ENCODE measurements at places on chromosomes 2 and 18.

- H3K4me1 ChIP-seq, result peaks cover 3% of the 10 kb centered on the region
- no peak overlapping the region for H3K27ac ChIP-seq
- H3K27me3 ChIP-seq, result peaks cover 5% of the 10 kb centered on the region
- DNase-seq, result no peak
- no peak overlapping the region for H3K4me3 ChIP-seq
Observed at GRCh38 chr2:729376-729861, 52.2 kb upstream of the TMEM18 start.

DNA sequence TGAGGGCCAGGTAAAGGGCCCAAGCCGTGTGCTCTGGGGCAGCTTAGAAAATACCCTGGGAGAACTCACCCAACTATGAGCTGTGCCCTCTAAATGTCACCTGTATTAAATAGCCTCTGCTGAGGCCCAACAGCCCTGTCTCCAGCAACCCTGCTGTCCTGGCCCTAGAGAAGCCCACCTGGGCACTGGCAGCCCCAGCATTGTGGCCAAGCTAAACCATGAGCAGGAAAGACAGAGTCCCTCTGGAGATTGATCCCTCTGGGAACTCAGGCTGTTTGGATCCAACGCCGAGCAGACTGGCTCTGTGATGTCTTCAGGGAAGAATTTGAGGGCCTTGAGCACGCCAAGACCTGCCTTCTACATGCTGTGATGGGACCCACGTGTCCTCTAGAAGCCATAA lies 126.5 kb downstream of the TTC32 start:
- peaks cover 4% of the 10 kb centered on the region for H3K27me3 ChIP-seq
- H3K4me3 ChIP-seq, result no peak overlapping the region
- no peak overlapping the region for H3K27ac ChIP-seq
- DNase-seq, result no peak
- no peaks in the 10 kb centered on the region for H3K36me3 ChIP-seq

DNA sequence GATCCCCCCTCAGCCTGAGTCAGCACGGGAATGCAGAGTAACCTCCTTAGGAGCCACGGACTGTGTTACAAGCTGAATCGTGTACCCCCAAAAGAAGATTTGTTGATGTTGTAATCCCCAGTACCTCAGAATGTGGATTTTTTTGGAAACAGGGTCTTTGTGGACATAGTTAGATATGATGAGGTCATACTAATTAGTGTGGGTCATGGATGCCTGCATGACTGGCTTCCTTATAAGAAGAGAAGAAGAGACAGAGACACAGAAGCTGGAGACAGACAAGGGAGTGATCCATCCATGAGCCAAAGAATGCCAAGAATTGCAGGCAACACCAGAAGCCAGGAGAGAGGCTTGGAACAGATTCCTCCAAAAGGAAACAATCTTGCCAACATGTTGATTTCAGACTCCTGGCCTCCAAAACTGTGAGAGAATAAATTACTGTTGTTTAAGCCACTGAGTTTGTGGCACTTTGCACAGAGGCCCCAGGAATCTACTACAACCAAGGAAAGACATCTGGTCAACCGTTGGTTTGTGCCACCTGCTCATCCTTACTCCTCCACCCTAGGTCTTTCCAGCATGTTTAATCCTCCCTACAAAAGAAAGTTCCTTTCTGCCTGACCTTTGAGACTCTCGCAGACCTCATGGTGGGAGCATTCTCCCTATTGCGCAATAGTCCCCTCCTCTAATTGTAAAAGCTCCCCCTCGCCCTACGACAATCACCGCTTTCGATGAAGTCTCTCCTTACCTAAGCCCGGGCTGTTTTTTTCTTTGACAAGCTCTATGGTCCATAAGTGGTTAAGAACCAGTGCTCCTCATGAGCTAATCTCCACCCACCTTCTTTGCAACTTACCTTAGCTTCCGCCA lies 91.6 kb downstream of the DNER start:
- H3K4me3 ChIP-seq, result no peak overlapping the region
- no peak for DNase-seq
- H3K27me3 ChIP-seq, result no peaks in the 10 kb centered on the region
- no peaks in the 10 kb centered on the region for H3K36me3 ChIP-seq

GRCh38 chr2:41735476-41735875 lies 312.3 kb upstream of the PKDCC start:
- no peaks in the 10 kb centered on the region for H3K36me3 ChIP-seq
- no peak overlapping the region for H3K27ac ChIP-seq
- no peak overlapping the region for H3K4me3 ChIP-seq
- H3K27me3 ChIP-seq, result peaks cover 12% of the 10 kb centered on the region
- DNase-seq, result no peak
- H3K4me1 ChIP-seq, result peaks cover 10% of the 10 kb centered on the region

GRCh38 chr2:67572721-67573435 lies 175.7 kb downstream of the ETAA1 start:
- no peak for DNase-seq
- no peaks in the 10 kb centered on the region for H3K27me3 ChIP-seq
- H3K27ac ChIP-seq, result no peak overlapping the region

DNA sequence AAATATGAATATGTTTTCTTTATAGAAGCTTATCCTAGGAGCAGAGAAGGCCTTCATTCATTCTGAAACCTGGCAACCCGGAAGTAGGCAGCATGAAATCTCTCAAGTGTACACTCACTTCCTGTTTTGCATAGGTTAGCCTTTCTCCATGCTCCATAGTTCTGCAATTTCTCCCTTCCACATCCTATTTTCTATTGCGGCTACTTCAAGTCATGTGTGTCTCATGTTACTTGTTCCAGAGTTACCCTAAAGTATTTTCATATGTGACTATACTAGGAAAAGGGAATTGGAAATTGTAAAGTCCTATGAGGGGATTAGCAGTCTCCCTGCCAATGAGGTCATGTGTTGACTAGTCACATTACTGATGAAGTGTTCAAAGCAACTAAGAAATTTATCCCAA lies 320.6 kb downstream of the NCKAP5 start:
- no peak for DNase-seq
- H3K27ac ChIP-seq, result no peak overlapping the region
- no peak overlapping the region for H3K4me3 ChIP-seq

- H3K27me3 ChIP-seq, result peaks cover 2% of the 10 kb centered on the region
- H3K4me1 ChIP-seq, result no peaks in the 10 kb centered on the region
- H3K4me3 ChIP-seq, result no peak overlapping the region
- DNase-seq, result no peak
- H3K27ac ChIP-seq, result no peak overlapping the region
Observed at GRCh38 chr2:191968120-191968519, 121.2 kb upstream of the CAVIN2 start.

- H3K36me3 ChIP-seq, result no peaks in the 10 kb centered on the region
- no peak overlapping the region for H3K4me3 ChIP-seq
- no peak overlapping the region for H3K27ac ChIP-seq
- H3K27me3 ChIP-seq, result peaks cover 45% of the 10 kb centered on the region
Observed at GRCh38 chr2:105404736-105405135, 5.9 kb upstream of the FHL2 start.

- no peaks in the 10 kb centered on the region for H3K36me3 ChIP-seq
- H3K4me3 ChIP-seq, result no peak overlapping the region
- peaks cover 41% of the 10 kb centered on the region for H3K27me3 ChIP-seq
- no peak overlapping the region for H3K27ac ChIP-seq
- DNase-seq, result no peak
Observed at GRCh38 chr2:955829-956731, 5.4 kb downstream of the SNTG2 start.

- no peaks in the 10 kb centered on the region for H3K36me3 ChIP-seq
- H3K4me3 ChIP-seq, result peak overlapping the region; percentile 73
- H3K4me1 ChIP-seq, result peaks cover 21% of the 10 kb centered on the region
- peaks cover 68% of the 10 kb centered on the region for H3K27me3 ChIP-seq
- no peak overlapping the region for H3K27ac ChIP-seq
- DNase-seq, result no peak
Observed at GRCh38 chr2:60555783-60556139, 2.3 kb upstream of the BCL11A start.

- no peak overlapping the region for H3K27ac ChIP-seq
- peak overlapping the region; percentile 13 for H3K4me3 ChIP-seq
- no peak for DNase-seq
- peaks cover 3% of the 10 kb centered on the region for H3K4me1 ChIP-seq
- peaks cover 57% of the 10 kb centered on the region for H3K27me3 ChIP-seq
Observed at GRCh38 chr18:37567061-37567993, 1.7 kb upstream of the CELF4 start.

DNA sequence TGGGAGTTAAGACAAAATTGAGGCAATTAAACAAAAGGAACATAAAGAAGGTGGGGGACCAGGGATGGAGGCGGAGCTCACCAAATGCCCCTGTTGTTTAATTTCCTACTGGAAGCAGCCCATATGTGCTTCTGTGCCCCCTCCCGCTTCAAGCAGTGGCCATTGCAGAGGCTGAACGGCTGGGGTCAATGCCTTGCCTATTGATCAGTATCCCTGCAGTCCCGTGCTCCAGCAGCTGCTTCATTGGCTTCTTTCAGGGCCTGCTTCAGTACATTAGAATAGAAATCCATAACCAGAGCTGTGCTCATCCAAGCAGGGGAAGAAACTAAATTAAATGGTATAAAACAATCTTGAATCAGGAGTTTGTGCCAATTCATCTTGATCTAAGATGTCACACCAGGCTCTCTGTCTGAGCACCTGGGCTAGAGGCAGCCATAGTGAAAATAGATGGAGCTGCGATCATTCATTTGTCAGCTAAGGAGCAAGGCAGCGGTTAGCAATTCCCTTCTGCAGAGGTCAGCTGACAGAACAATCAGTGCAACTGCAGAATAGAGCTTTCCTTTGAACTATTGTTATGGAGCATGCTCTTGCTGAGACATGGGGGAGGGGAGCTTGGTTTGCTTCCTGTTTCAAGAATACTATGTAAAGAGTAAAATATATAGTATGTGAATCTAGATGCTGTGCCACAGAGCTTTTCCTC lies 222.4 kb downstream of the WDR7 start:
- H3K4me1 ChIP-seq, result peaks cover 6% of the 10 kb centered on the region
- H3K36me3 ChIP-seq, result no peaks in the 10 kb centered on the region
- H3K27ac ChIP-seq, result no peak overlapping the region
- no peak overlapping the region for H3K4me3 ChIP-seq
- no peak for DNase-seq

DNA sequence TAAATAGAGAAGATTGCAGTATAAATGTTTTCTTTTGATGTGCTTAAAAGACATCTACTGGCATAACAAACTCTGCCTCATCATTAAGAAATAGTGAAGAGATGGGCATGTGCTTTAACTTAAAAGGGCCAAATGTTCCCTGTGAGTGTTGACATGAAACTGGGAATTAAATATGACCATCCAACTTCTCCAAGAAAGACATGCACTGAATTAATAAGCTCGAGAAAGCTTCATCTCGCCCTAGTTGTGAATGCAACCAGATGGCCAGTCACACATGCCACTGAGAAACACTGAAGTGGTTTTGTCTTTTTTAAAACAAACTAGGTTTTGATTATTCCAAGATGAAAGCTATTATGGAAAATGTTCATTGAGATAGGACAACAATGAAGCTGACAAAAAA lies 479.2 kb downstream of the RIT2 start:
- no peaks in the 10 kb centered on the region for H3K4me1 ChIP-seq
- H3K36me3 ChIP-seq, result no peaks in the 10 kb centered on the region
- no peak overlapping the region for H3K4me3 ChIP-seq
- H3K27ac ChIP-seq, result no peak overlapping the region
- DNase-seq, result no peak

GRCh38 chr2:188345020-188345419 lies 53.3 kb downstream of the GULP1 start:
- no peaks in the 10 kb centered on the region for H3K4me1 ChIP-seq
- H3K4me3 ChIP-seq, result no peak overlapping the region
- no peak for DNase-seq
- H3K27ac ChIP-seq, result no peak overlapping the region
- H3K27me3 ChIP-seq, result no peaks in the 10 kb centered on the region
- no peaks in the 10 kb centered on the region for H3K36me3 ChIP-seq

- no peak for DNase-seq
- H3K36me3 ChIP-seq, result no peaks in the 10 kb centered on the region
- H3K27me3 ChIP-seq, result peaks cover 8% of the 10 kb centered on the region
- H3K27ac ChIP-seq, result no peak overlapping the region
- H3K4me3 ChIP-seq, result no peak overlapping the region
Observed at GRCh38 chr2:3107567-3107966, 270.1 kb downstream of the EIPR1 start.

- H3K27ac ChIP-seq, result peak overlapping the region; percentile 43
- H3K4me1 ChIP-seq, result peaks cover 19% of the 10 kb centered on the region
- no peaks in the 10 kb centered on the region for H3K36me3 ChIP-seq
- H3K27me3 ChIP-seq, result peaks cover 4% of the 10 kb centered on the region
- peak; percentile 46 for DNase-seq
- H3K4me3 ChIP-seq, result no peak overlapping the region
Observed at GRCh38 chr2:239927424-239927981, 97.6 kb downstream of the NDUFA10 start.

DNA sequence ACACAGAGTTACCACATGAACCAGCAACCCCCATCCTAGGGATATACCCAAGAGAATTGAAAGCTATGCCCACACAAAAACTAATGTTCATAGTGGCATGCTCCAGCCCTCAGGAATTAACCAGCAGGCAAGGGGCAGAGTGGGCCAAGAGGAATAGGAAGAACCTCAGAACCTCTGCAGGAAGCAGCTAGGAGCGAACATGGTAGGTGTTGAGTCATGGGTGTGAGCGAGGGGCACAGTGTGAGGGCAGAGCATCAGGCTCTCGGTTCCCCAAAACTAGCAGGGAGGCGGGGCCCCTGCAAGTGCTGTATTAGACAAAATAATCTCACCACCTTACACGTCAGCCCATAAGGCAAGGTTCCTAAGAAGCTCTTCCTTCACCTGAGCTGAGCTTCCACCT lies 5.6 kb upstream of the RUFY4 start:
- peaks cover 12% of the 10 kb centered on the region for H3K27me3 ChIP-seq
- no peak overlapping the region for H3K27ac ChIP-seq
- no peak overlapping the region for H3K4me3 ChIP-seq

GRCh38 chr2:149055751-149056150 lies 17.3 kb downstream of the LYPD6B start:
- H3K4me3 ChIP-seq, result no peak overlapping the region
- no peak overlapping the region for H3K27ac ChIP-seq
- H3K36me3 ChIP-seq, result no peaks in the 10 kb centered on the region

DNA sequence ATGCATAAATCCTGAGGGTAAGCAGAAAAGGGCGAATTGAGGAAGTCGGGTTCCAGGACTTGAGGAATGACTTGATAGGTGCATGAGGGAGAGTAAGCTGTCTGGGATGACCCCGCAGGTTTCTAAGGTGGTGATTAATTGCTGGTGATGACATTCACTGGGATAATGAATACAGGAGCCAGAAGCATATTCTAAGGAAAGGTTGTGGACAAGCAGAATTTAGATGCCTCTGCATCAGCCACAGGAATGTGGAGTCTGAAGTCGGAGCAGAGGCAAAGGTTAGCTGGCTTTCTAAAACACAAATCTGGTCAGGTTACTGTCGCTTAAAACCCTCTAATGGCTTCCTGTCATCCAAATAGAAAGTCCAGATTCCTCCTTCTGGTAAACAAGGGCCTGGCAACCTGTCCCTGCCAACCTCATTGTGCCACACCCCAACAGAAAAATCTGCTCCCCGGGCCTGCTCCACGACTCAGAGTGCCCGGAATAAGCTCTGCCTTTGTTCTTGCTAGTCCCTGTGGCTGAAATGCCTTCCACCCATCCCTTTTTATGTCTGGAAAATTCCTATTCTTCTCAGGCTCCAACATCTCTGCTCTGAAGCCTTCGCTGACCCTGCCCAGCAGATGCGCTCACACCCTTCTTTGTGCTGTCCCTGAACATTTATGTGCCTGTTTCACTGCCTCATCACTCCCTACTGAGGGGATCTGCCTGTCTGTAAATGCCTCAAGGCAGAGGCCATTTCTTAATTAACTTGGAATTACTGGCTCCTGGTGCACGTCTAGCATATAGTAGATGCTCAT lies 11.3 kb upstream of the TMEM214 start:
- no peaks in the 10 kb centered on the region for H3K27me3 ChIP-seq
- no peak for DNase-seq
- H3K36me3 ChIP-seq, result no peaks in the 10 kb centered on the region
- H3K4me3 ChIP-seq, result no peak overlapping the region

GRCh38 chr18:36424741-36425142 lies 127.2 kb downstream of the FHOD3 start:
- no peak for DNase-seq
- H3K27ac ChIP-seq, result no peak overlapping the region
- no peaks in the 10 kb centered on the region for H3K4me1 ChIP-seq
- no peak overlapping the region for H3K4me3 ChIP-seq
- H3K27me3 ChIP-seq, result no peaks in the 10 kb centered on the region

All from activated T-helper 2 cell treated with anti-CD3 and anti-CD28 coated beads, Interferon-gamma antibody, Interleukin-2, Interleukin-4, amounts not matched to agents 10 μg/mL and 5 μg/mL and 100 μg/mL, durations not matched to agents 14 hours and 24 hours and 36 hours (primary cell).